Body of pancreas (tissue), 4 donors: ENCODE measurements at places on chromosomes 3 and 15. TPM values are rescaled to one million over a fixed set of nuclear protein-coding genes. Genes with fewer than 3 reads are reported as not detected.

MUC13 gene
- total RNA-seq: 0.66 TPM

DNA sequence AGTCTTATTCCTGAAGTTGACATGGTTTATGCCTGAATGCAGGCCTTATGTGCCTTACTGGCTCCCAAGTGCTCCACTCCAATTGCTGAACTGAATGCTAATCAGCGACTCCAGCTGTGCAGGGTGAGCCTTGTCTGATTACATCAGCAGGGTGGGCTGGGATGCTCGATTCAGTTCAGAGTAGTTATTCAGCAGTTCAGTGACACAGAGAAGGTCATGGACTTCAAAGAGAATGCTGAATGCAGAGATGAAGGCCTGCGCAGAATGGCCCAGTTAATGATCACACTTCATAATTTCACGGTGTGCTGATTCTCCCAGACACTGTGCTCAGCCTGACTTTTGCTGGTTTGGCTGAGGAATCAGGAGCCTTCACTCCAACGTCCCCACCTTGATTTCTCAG lies 63.6 kb downstream of the CLDN1 start:
- H3K27ac ChIP-seq: no peak overlapping the region
- DNase-seq: no peak
- H3K4me3 ChIP-seq: no peak overlapping the region
- H3K4me1 ChIP-seq: no peaks in the 10 kb centered on the region
- H3K27me3 ChIP-seq: no peaks in the 10 kb centered on the region

DNA sequence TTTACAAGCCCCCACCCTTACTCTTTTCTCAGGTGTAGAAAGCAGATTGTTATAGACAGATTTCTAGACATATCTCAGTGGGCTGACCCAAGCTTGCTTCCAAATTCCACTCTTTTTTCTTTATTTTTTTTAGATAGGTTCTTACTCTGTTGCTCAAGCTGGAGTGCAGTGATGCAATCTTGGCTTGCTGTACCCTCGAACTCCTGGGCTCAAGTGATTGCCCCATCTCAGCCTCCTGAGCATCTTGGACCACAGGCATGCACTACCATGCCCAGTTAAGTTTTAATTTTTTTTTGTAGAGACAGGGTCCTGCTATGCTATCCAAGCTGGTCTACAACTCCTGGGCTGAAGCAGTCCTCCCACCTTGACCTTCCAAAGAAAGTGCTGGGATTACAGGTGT lies 53.5 kb upstream of the ADAMTS9 start:
- H3K4me1 ChIP-seq: no peaks in the 10 kb centered on the region
- H3K27me3 ChIP-seq: no peaks in the 10 kb centered on the region
- DNase-seq: peak; percentile 21
- no peak overlapping the region for H3K27ac ChIP-seq

- no peaks in the 10 kb centered on the region for H3K4me1 ChIP-seq
- no peaks in the 10 kb centered on the region for H3K36me3 ChIP-seq
- H3K4me3 ChIP-seq: no peak overlapping the region
- H3K27me3 ChIP-seq: peaks cover 12% of the 10 kb centered on the region
- DNase-seq: peak; percentile 16
These were observed 28.0 kb upstream of the GABRA5 start for GRCh38 chr15:26838742-26839460.

DNA sequence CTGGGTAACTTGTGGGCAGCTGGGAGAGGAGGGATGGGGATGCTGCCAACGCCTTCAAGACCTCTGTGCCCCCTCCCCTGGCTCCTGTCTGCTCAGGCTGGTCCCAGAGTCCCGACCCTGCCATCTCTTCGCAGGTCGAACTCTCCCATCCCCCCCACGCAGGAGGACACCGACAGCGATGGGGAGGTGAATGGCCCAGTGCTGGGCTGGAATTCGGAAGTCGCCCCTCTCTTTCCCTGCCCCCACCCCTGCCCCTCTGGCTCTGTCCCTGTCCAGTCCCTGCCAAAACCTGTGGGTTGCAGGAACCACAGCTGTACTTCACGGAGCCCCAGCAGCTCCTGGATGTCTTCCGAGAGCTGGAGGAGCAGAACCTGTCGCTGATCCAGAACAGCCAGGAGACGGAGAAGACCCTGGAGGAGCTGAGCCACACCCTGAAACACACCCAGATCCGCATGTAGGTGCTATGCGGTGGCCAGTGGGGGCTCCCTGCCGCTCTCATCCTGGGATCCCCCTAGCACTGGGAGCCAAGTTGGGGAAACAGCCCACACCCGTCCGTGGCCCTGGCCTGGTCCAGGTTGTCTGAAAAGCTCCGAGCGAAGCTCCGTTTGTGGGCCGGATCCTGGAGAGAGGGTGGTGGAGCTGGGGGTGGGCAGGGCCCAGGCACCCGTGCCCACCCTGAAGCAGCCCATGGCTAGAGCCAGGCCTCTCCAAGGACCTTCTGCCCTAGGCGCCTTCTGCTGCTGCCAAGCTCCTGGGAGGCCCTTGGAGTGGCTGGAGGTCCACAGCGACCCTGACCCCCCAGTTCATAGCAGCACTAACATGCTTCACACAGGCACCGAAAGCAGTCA lies 28.7 kb downstream of the CFAP100 start:
- no peak for DNase-seq
- no peaks in the 10 kb centered on the region for H3K36me3 ChIP-seq
- no peak overlapping the region for H3K4me3 ChIP-seq
- no peaks in the 10 kb centered on the region for H3K4me1 ChIP-seq
- H3K27ac ChIP-seq: no peak overlapping the region
- H3K27me3 ChIP-seq: no peaks in the 10 kb centered on the region
